Activated CD4-positive, alpha-beta T cell treated with anti-CD3 and anti-CD28 coated beads, Interleukin-2, Interleukin-4, amounts not matched to agents 100 ng/mL and 50 ng/mL, durations not matched to agents 16 hours and 8 hours (primary cell): ENCODE measurements at places on chromosomes 6 and 20.

DNA sequence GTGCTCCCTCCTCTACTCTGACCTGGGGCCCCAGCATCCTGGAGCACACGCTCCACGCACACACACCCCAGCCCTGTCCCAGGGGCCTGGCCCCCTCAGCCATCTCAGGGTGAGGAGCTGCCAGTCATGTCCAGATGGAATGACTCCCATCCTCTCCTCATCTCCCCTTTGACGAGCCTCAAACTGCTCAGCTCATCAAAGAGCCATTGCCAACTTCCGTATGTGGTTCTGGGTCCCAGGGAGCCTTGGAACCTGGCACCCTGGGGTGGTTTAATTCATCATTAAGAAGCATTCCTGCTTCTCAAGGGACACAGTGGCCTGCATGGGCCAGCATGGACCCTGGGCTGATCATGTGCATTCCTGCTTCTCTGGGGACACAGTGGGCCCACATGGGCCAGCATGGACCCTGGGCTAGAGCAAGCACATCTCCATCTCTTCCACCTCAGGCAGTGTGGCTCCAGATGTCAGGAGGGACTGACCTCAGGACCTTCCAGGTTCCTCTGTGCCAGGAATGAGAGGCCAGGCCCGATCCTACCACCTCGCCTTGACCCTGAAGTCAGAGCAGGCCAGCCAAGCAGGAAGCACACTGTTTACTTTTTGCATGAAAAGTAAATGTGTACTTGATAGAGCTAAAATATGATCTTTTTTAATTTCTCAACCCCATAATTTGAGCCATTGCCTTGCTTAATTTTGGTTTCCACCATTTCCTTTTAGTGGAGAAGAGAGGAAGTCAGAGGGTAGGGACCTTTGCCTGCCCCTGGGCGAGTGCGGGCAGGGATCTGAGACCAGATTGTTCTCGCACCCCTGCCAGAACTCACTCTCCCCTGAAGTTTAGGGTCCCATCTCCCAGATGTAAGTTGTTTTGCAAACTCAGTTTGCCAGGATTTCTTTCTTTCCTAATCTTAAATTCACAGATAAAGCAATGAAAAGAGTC, 26.1 kb downstream of the SPATA2 start:
- no peak for DNase-seq

DNA sequence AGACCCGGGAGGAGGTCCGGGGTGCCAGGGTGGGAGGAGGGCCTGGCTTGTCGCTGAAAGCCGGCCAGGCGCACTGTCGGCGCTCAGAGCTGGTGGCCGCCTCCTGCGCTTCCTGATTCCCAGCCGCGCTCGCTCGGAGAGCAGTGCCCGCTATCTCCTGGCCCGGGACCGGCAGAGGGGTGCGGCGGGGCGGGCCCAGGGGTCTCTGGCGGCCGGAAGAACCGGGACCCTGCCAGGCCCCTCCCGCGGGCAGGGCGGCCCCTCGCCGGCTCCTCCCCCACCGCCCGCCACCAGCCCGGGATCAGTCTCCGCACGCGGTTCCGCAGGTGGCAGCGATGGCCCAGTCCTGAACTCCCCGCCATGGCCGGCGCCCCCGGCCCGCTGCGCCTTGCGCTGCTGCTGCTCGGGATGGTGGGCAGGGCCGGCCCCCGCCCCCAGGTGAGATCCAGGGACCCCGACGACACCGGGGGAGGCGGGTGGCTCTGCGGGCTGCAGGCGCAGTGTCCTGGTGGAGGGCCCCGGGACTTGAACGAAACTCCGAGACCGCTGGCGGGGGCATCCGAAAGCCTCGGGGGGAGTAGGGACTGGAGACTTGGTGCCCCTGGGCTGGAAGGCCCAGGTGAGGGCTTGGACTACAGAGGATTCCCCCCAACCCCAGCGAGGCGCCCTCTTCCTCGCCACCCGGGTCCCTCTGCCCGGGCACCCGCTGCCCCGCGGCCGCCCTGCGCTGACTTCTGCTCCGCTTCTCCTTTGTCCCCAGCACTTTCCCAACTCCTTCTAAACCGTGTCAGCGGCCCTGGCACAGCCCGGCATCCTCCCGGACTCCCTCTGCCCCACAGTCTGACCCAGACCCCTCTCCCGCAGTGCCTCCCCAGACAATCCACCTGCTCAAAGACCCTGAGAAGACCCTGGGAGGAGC, at the start of gene GLP1R:
TSS of gene GLP1R (plus strand) at position 301 of the 919 bp plus-strand sequence. CDS start at position 361, 60 bp downstream.
- DNase-seq: no peak

DNA sequence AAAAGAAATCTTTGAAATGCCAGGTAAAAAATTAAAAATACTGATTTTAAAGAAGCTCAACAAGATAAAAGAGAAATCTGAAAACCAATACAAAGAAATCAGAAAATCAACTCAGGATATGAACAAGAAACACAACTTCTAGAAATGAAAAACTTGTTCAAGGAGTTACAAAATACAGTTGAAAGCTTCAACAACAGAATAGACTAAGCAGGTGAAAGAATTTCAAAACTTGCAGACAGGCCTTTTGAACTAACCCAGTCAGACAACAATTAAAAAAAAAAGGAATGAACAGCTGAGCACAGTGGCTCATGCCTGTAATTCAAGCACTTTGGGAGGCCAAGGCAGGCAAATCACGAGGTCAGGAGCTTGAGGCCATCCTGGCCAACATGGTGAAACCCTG, 57.8 kb downstream of the PDSS2 start:
- no peak for DNase-seq

DNA sequence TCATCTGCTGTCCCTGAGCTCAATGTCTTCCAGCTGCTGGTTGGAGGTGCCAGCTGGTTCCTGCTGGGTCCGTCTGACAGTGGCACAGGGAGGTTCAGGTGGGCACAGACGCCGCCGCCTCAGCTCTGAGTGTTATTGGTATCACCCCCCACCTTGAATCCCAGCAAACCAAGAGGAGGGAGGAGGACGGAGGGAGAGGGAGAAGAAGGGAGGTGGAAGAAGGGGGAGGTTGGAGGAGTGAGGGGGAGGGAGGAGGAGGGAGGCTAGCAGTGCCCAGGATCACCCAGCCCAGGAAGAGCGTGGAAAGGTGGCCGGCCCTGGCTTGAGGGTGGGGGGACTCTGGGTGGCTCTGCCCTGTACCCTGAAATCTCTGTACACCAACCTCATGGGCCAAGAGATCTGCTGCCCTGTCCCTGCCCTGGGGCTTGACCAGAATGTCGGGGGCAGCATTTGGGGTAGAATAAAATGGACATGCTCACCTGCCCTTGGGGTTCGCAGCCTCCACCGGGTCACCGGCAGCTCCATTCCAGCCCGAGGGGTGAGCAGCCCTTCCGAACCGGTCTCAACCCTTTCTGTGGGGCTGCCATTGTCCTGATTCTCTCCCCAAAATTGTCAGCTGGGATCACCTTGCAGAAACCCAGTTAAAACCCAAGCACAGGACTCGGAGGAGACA, 17.1 kb downstream of the NTSR1 start:
- DNase-seq: no peak

DNA sequence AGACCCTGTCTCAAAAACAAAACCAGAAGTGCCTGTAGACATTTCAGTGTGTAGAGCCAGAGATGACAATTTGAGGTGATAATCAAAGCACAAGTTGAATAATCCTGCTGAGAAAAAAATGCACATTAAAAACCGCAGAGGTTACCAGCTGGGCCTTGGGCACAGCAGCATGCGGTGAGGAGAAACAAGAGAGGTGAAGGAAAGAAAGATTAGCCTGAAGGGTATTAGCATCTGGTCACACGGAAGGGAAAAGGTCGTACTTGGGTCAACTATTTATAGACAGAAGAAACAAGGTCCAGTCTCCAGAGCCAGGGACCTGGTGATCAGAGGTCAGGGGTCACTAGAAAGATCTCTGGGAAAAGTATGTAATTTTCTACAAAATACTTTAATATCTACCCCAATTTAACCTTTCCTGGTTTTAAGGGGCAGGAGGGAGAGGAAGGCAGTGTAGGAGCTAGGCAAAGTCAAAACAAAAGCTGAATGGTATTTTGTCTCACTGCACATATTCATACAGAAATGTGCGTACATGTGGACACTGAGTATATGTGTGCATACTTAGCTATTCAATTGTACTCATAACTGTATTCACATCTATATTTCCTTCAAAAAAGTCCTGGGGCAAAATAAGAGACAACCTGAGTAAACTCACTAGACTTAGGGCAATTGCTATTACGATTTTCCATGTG, 10.1 kb downstream of the MAP7 start:
- no peak for DNase-seq

DNA sequence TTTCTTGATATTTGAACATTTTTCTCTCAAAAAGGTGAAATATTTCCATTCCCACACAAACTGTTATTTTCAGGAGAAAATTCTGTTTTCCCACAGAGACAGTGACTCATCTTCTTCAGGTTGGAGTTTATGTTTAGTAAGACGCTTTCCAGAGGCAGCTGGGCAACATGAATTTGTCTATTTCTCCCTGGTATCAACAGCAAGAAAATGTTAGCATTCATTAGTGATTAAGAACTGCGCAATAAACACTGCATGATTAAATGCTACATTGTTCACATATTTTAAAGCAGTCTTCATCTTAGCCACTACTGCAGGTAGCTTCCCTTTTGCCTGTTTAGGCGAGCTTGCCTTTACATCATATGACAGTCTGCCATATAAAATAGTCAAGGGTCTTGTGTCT, 295.7 kb downstream of the C6orf118 start:
- no peak for DNase-seq

GRCh38 chr20:21767739-21768223, 62.3 kb downstream of the PAX1 start:
- DNase-seq: no peak
